ENCODE measurements at places on chromosomes 5 and 9.

GRCh38 chr5:137636830-137637714 lies 98.8 kb downstream of the KLHL3 start:
- DNase-seq, result no peak

GRCh38 chr9:5453004-5453403 lies 2.7 kb downstream of the CD274 start:
- no peak for DNase-seq

DNA sequence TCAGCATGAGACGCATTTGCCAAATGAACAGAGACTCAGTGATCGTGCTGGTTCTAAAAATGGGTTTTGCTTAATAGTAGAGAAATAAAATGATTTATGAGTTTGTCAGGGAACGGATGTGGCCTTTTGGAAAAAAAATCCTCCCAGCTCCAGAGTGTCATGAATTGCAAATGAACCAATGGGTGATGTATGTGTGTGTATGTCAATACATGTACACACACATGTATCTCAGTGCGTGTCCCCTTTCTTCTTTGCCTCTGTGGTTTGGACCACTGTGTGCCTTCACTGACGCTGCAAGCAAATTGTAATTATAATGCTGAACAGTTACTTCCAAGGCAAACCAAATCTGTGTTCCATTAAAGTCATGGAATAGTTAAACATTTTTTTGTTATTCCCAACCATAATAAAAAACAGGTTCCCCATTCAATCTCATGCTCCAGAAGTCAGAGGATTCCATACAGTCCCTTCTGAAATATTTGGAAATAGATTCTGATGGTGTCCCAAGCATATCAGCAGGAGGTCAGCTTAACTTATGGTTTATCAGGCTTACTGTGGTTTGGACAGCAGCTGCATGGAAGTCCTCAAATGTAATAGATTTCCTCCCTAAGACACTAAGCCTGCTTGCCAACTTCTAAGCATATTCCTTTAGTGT lies 630.5 kb downstream of the ACTL7B start:
- no peak for DNase-seq

DNA sequence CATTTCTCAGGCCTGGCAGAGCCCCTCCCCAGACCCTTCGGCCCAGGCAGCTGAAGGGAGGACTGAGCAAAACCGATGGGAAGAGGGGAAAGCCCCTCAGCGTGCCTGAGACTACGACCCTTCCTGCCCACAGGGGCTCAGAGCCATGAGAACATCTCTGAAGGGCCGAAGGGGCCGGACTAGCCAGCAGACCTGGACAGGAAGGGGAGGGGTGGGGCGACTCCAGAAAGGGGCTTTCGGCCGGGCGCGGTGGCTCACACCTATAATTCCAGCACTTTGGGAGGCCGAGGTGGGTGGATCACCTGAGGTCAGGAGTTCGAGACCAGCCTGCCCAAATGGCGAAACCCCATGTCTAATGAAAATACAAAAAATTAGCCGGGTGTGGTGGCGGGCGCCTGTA lies 85.8 kb upstream of the PHYKPL start:
- no peak for DNase-seq

DNA sequence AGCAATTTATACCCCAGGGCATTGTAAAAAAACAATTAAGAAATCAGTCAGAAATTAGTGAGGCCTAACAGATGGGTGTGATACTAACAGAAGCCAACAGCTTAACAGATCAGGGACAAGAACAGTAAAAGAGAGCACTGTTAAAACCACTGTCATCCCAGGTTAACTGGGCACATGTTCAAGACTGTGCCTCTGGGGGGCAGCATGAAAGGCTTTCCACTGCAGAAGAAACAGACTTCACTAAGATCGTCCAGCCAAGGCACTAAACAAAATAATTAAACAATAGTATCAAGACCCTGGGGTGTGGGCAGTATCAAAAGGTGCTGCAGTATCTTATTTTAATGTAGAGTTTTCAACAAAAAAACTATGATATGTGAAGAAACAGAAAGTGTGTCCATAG lies 43.5 kb downstream of the FBN2 start:
- DNase-seq, result no peak

DNA sequence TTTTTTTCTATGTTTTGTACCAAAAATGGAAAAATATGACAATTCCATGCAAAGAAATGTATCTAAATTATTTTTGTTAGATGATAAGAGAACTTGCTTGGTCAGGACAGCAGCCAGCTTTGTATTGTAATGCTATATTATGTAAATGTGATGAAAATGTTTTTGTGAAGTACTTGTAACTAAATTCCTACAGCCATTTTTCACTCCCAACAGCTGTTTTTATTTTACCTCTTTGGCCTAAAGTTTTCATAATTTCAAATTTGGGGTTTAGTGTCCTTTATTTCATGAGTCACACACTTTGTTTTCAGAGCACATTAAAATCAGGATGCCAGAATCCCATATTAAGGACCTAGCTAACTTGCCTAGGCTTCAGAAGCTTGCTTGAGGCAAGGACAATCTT lies 64.1 kb downstream of the WDR41 start:
- DNase-seq, result no peak

DNA sequence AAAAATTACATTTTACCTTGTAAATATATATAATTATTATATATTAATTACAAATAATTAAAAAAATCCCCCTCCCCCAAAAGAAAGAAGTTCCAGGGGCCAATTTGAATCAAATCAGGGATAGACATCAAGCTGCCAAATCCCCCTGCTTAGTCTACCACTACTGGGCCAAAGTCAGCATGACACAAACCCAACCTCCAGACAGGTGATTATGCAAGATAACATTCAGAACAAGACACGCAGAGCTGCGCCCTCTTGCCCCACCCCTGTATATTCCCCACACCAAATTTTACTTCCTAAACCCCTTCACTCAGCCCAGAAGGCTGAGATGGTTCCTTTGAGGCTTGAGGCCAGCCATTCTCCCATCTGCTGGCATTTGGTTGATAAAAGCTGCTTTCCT lies 2059.1 kb upstream of the CDH6 start:
- DNase-seq, result no peak

DNA sequence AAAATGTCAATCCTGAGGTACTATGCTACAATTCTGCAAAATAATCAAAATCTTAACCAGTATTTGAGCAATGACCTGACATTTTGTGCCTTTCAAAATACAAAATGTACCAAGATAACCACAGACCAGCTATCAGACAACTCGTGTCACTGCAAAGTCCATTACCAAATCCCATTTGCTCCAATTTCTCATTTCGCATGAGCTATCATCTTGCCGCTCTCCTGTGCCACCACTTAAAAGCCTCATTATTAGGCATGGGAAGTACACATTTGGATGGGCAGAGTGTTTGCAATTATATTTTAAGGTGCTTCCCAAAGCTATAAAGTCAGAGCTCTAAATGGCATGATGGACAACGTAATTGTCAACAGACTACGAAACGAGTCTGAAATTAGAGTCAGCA lies 205.2 kb downstream of the AGTPBP1 start:
- DNase-seq, result no peak

GRCh38 chr9:125297917-125298316 lies 36.3 kb downstream of the GAPVD1 start:
- DNase-seq, result no peak

DNA sequence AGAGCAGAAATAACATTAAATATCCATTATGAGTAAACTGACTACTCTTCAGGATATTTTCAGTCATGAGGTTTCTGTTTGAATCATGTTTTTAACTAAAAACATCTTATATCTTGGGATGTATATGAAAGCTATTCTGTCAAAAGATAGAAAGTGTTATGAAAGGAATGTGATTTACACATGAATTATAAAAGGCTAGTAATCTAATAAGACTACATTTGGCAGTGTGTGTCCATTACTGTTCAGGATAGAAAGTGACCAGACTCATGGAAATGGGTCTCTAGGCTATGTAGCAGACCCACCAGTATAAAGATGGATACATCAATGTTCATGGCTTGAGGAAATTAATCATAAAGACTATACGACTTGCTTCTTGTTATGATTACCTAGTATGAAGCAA lies 1328.2 kb upstream of the NUDT12 start:
- DNase-seq, result no peak

GRCh38 chr5:132965120-132965519 lies 1.7 kb upstream of the AFF4 start:
- no peak for DNase-seq

GRCh38 chr5:55427157-55427556 lies 107.6 kb downstream of the PLPP1 start:
- no peak for DNase-seq

All from activated gamma-delta T cell (primary cell).